ENCODE measurements at places on chromosomes 1 and 21. TPM values are rescaled to one million over a fixed set of nuclear protein-coding genes. Genes with fewer than 3 reads are reported as not detected.

DNA sequence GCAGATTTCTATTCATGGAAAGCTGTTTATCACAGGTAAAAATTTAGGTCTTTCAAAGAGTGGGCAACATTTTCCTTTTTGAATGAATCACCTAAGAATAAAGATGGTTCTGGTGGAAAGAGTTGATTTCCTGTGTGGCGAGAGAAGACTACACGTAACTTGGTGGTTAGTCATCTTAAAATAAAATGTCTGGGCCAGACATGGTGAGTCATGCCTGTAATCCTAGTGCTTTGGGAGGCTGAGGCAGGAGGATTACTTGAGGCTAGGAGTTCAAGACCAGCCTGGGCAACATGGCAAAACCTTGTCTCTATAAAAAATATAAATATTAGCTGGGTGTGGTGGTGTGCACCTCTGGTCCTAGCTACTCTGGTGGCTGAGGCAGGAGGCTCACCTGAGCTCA is 65.7 kb downstream of the DISP1 start:
- DNase-seq, result no peak

TMEM69 gene
- 12.9 TPM for total RNA-seq

TESK2 gene
- 7.4 TPM for total RNA-seq

DNA sequence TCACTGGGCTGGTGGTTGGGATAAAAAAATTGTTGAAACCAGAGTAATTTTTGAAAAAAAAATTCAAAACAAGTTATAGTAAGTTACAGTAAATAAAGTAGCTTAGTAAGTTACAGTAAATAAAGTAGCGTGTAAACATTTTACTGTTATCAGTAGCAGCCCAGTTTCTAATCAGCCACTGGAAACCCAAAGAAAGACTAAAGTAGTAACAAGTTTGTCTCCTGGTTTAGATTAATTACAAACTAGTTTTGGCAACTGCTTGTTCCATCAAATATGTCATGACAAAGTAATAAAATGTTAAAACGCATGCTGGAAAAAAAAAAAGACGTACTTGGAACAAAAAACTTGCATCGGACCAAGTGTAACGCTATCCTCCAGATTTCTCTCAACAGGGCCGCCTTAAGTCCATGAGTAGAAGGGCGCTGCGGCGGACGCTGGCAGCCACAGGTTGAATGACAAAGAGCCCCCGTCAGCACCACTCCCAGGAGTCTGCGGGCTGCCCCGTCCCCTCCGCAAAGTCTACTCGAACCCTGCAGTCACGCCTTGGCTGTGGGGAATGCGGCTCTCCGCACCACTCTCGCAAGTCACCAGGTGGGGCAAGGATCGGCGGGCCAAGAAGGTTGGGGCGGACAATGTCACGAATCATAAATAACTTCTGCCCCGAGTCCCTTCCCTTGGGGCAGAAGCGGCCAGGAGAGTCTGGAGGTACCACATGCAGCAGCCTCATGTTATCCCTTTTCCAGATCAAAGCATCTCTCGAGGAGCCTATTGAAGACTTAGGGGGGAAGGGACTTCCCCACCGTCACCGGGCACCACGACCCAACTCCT is 837 bp downstream of the SLC16A1 start:
- peak; percentile 41 for DNase-seq

GRCh38 chr1:44775930-44776729 is 790 bp downstream of the RPS8 start:
- no peak for DNase-seq

SLAMF7 gene
- total RNA-seq, result 0.49 TPM

FYB2 gene
- 0.30 TPM for total RNA-seq
